ENCODE measurements at places on chromosomes 5 and 9. TPM values are rescaled to one million over a fixed set of nuclear protein-coding genes. Genes with fewer than 3 reads are reported as not detected.

- no peak for DNase-seq
Observed at GRCh38 chr5:136276087-136276486, 83.1 kb upstream of the SMIM32 start.

GRCh38 chr9:127198587-127198986 lies 66.0 kb upstream of the GARNL3 start:
- DNase-seq = no peak

DNA sequence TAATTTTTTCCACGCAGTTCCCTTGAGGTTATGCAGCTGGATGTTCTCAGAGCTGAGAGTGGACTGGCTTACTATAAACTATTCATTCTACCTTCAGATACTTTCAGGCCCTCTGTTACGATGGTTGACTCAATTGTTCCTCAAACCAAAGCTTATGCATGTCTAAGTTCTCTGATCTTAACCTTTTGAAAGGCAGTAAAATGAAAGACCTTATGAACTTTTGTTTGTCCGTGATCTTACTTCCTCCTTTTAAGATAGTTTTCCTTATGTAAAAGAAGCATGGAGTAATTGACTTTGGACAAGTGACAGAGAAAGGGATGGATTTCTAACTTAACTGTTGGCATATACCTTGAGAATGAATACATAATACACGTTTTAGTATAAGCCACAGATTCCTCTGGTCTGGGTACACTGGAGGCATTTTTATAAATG lies 575.7 kb downstream of the PDE4D start:
- DNase-seq = no peak

DNA sequence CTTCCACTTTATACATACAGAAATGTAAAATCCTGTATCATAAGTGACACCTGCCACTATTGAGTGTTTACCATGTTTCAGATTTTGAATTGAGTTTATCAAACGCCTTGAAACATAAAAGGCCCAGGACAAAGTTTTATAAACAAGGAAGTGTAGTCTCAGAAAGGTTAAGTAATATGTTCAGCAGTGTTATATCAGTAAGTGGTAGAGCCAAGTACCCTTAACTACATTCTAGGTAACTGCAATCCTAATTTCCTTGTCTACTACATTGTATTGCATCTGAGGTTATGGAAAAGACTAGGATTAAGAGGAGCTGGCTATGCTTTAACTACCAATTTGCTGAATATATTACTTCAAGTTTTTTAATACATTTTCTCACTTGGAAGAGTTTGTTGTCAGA lies 641.6 kb downstream of the LRRC70 start:
- DNase-seq = no peak

GRCh38 chr9:133167769-133168168 lies 4.1 kb upstream of the GBGT1 start:
- no peak for DNase-seq

DNA sequence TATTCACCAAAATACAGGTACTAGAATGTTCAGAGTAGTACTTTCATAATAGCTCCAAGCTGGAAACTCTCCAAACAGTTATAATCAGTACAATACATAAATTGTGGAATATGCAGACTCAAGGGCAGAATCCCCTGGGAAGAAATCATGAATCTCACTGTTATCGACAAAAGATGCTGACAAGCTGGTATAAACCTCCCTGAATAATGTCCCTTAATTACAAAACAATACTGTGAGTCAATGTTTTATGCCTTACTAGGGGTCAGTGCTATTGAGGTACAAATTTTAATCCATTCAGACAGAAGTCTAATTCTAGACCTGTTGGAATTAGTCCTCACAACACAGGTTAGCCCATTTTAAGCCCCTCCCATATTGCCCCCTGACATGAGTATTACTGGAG lies 532.3 kb downstream of the DTWD2 start:
- no peak for DNase-seq

The SLC34A3 gene
- not detected for total RNA-seq

Data from bronchial epithelial cell (primary cell).